ENCODE measurements at places on chromosomes 5 and 9.

- DNase-seq, result no peak
Measured at GRCh38 chr5:73668017-73668416, 42.0 kb downstream of the ARHGEF28 start.

DNA sequence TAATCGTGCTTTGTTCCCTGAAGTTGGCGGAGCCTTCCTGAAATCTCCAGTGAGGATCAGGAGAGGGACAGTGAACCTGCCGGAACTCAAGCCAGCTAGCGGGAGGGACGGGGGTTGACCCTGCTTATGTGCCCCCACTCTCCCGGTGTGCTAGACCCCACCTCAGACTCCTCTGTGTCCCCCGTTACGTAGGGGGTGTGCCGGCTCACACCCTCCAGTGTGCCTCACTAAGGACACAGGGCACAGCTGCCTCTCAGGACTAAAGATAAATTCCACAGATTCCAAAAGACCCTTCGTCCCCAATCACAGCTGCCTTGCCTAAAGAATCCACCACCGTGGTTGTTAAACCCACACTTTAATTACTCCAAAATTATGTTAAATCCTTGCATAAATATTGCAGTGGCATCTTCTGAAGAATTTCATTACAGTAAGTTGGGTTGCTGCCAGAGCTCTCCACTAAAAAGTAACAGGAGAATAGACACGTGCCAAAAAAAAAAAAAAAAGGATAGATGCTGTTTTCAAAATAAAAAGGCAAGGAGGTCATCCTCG is 73.7 kb downstream of the GTF3C4 start:
- DNase-seq, result no peak

DNA sequence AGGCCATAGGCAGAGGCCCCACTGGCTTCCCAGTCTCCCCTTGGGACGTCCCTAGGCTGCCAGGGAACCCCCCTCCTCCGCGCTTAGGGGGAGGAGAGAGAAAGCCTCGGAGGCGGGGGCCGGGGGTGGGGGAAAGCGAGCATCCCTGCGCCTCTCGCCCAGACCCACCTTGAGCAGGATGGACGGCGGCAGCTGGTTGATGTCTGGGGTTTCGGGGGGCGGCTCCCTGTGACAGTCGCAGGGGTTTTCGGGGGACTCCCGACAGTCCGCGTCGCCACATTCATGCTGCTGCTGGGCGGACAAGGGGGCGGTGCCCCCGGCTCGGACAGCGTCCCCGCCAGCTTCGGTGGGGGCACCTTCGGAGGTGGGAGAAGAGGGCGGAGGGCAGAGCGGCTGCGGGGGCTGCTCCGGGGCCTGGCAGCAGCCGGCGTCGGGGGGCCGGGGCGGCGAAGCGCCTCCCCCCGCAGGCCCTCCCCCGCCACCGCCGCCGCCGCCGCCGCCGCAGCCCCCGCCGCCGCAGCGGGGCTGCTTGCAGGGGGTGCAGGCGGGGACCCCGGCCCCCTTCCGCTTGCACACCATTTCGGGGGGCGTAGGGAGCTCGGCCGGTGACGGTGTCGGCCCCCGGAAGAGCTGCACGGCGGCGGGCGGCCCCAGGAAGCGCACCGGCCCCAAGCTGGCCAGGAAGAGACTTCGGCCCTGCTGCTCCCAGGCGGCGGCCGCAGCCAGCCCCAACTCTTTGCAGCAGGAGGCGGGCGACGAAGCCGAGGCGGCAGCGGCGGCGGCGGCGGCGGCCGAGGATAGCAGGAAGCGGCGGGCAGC is 1.2 kb downstream of the FBXL17 start:
- peak; percentile 4 for DNase-seq

DNA sequence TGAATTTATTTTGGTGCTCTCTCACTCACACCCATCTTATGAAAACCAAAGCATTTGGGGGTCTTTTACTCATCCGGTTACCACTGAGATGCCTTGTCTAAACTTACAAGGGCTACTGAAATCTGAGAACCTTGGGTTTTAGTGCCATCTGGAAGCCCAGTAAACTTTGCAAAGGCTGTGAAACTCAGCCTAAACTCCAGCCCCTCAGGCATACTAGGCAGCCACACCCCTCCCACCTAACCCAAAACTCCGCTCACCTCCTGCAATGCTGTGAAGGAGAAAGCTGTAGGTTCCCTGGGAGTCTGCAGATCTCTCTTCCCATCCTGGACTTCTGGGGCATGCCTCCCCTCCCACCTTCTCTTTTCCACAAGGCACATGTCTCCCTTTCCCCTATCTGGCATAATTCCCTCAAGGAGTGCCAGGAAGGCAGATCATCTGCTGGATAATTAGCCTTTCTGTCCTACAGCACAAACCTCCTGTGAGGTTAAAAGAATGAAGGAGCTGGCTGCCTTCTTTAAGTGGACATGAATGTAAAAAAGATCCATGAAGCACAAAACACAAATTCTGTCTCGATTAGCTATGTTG is 71.5 kb upstream of the ANXA1 start:
- DNase-seq, result no peak

DNA sequence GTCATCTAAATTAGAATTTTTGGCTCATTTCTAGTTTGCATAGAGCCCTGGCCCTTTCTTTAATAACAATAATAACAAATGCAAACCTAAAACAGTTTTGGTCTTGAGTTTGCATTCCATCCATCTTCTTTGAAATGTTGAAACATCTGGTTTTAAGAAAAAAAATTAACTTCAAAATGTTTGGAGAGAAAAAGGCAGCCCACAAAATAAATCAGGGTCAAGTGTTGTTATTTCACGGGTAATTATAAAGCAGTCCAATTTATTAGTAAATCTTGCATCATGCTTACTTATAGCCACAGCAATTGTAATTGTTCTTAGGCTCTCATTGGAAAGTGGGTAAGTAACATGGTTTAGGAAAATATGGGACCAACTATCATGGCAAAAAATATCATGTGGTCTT is 247.0 kb upstream of the MEF2C start:
- DNase-seq, result no peak

- no peak for DNase-seq
Measured at GRCh38 chr5:133957591-133957990, 10.8 kb downstream of the C5orf15 start.

DNA sequence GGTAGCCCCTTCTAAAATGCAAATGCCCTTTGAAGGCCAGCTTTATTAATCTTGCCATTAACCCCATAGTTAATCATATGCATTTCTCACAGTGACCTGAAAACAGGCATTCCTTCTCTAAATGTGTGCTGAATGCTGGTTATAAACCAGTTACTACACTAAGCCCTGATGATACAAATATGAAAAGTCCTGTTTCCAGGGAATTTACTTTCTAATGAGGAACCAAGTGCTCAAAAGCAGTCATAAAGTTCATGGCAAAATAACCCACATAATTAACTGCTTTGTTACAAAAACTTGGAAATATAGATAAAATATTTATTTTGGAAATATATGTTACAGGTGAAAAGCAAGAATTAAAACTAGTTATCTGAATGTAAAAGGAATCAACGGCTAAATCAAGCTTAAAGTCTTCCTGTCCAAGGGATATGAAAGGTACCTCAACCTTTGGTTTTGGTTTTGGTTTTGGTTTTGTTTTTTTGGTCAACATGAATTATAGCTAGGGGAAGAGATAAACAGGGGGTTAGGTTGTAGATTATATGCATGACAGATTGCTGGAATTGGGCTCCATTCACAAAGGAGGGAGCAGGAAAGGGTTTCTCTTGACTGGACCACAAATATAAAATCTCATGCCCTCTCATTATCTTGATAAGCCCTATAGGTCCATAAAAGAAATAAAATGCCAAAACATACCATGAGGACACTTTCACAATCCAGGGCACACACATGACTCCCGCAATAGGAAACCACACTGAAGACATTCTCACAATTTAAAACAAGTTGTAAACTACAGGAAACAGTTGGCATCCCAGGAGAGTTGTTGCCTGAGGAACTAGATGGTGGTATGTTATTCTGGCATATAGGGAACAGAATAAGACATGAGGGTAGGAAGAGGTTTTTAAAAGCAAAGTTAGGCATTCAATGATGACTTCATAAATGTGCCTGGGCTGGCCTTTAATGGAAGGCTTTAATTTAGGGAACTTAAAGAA is 46.7 kb upstream of the MACIR start:
- no peak for DNase-seq

DNA sequence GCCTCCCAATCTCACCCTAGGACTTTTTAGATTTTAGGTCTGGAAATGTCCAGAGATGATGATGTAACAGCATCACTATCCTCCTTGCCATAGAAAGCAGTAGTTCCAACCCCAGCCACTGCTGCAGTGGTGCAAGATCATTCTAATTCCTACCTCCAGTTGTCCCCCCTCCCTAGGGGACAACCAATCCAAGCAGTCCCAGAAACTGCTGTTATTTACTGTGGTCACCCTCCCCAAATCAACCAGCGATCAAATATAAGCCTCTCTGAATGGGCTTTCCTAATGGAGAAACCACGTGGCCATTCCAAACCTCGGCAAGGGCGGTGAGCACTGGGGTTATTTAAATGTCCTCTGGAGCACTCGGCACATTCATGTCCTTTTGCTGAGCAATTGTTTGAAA is 159.8 kb downstream of the SLF1 start:
- DNase-seq, result no peak

- no peak for DNase-seq
Measured at GRCh38 chr5:149932445-149933350, 11.9 kb downstream of the PDE6A start.

DNA sequence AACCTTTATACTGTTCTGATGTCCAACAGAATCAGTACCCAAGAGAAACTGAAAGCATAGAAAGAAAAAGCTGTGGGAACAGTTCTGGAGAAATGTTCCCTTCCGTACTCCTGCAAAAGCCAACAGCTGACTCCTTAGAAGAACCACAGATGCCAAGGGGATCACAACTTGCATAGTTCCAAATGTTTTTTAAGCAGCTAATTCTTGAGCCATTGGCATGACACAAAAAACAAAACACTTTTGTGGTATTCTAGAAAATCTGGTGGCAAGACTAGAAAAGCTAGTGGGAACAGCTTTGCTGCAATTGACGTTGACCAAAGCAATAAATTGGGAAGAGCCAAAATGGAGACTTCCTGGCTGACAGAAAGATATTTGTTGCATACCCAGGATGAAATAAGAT is 189.9 kb downstream of the ARL15 start:
- no peak for DNase-seq

DNA sequence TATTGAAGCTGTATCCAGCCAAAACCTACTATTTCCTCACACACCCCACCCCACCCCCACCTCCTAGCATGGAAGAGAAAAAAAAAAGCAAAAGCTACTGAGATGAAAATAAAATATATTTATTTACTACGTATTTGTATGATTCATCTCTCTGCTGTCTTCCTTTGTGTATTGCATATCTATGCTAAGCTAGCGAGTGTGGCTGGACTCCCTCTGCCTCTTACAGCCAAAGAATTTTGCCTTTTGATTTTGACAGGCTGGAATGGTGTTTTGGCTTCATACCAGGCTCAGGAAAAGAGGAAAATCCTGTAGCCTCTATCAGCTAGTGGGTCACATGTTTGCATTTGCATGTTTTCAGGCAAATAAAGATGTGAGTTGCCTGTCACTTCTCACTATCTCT is 2.2 kb downstream of the ABLIM3 start:
- DNase-seq, result no peak

GRCh38 chr5:150694612-150695011 is 6.2 kb downstream of the RBM22 start:
- DNase-seq, result no peak

DNA sequence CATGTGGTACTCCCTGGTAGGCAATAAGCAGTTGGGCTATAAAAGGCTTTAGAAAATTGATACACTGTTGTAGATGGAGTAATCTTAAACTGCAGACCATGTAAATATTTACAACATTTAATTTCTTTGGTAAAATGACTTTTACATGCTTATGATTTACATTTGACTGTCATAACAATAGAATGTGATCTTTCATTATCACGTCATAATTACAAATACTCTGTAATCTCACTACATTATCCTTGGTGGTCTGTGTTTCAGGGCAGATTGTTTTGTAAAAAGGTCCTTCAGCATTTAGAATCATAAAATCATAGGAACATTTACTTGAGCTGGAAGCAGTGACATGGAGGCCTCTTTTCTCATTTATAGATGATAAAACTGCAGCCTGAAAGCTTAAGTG is 73.3 kb upstream of the PRRC1 start:
- no peak for DNase-seq

- no peak for DNase-seq
Measured at GRCh38 chr9:8030095-8030494, 230.5 kb upstream of the DMAC1 start.

- DNase-seq, result peak; percentile 72
Measured at GRCh38 chr5:98927989-98928872, 576 bp downstream of the CHD1 start.

- no peak for DNase-seq
Measured at GRCh38 chr5:6760686-6761085, 47.5 kb downstream of the TENT4A start.

DNA sequence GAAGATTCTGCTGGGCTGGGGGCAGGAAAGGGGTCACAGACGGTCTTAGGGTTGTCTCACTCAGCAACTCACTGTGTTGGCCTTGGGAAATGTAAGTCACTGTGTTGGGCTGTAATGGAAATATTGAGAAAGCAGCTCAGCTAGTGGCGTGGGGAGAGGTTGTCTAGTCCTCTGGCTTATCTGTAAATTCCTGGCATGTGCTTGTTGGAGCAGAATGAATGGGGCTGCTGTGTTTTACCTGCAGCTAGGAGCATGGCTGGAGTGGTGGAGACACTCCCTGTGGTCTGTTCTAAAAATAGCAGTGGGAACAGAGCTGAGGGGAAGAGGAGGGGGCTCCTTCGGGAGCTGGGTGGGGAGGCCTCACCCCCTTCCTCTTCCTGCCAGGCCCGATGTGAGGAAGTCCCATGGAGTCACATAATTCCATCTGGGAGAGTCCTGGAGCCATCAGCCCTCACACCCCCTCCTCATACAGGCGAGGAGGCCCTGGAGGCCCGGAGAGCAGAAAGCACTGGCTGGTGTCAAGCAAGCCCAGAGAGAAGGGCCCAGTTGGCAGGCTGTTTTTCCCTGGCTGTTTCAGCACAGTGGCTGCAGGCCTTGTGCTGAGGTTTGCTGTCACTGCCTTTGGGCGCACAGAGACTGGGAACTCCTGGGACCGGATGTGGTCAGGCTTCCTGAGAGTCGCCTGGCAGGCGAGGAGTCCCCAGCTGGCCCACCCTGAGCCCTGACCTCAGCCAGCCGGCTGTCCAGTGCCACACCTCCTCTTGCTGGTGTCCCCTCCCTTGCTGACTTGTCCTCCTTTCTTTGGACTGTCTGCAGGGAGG is 84.9 kb downstream of the RGS3 start:
- no peak for DNase-seq

DNA sequence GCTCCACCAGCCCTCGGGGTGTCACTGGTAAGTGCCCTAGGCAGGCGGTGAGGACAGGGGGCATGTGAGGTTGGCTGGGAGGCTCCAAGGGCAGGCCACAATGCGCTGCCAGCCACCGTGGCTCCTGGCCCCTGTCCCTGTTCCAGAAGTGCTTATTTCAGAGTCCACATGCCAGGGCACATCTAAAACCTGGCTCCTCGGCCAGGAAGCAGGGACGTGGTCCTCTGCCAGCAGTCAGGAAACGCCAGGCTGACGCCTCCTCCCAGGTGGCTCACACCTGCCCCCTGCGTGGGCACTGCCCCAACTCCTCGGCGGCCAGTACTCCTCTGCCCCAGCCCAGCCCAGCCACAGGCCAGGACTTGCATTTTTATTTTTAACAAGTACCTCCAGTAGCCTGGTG is 68.5 kb downstream of the SECISBP2 start:
- no peak for DNase-seq
